Smooth muscle cell of the brain vasculature (primary cell): ENCODE measurements at places on chromosomes 13 and 19.

DNA sequence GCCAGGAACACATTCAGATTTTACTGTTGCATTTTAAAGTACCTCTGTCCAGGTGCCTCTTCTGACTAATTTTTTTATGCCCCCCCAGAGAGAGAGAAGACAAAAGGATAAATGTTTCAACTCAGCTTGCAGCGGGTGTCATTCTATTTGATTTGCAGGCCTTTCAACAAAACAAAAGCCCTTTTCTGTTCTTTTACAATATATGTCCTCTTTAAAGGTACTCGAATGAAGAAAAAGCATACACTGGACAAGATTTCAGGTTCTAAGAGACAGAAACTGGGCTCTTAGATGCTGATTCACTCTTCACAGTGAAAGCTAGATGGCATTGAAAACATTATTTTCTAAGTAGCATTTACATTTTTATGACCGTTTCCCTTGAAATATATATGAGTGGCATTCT is 2.9 kb upstream of the FRY start:
- DNase-seq, result no peak

DNA sequence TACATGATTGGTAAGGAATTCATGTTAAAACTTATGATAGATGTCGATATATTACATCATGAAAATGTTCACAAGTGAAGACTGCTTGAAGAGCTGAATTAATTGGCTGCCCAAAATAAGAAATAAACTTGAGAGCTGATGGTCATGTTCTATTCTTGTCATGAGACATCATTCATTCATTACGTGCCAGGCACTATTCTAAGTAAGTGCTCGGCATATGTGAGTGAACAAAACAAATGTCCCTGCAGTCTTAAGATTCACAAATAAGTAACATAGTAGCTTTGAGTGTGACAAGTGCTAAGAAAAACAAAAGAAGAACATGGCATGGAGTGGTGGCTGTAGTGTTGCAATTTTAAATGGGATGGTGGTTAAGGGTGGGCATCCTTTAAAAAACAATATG is 329.3 kb downstream of the SUCLA2 start:
- no peak for DNase-seq

DNA sequence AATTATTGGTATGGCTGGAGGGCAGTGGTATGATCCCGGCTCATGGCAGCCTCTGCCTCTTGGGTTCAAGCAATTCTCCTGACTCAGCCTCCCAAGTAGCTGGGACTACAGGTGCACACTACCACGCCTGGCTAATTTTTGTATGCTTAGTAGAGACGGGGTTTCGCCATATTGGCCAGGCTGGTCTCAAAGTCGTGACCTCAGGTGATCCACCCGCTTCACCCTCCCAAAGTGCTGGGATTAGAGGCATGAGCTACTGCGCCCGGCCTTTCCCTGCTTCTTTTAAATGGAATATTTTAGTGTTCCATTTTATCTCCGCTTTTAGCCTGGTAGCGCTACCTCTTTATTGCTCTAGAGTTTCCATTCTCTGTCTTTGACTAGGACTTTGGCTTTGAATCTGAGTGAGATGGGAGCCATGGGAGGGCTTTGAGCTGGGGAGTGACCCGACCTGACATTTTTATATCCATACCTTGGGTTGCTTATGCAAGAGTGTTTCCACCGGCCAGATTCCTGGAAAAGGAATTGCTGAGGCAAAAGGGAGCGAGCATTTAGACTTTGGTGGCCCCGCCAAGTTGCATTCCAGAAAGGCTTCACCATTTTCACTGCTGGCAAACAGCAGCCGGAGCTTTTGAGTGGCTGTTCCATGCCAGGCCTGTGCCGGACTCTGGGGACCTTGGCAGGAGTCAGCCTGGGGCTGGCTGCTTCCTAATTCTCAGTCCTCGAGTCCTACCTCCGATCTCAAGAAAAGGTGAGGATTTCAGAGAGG is 22.9 kb downstream of the BICRA start:
- no peak for DNase-seq

GRCh38 chr13:75995966-75996365 is 359.8 kb downstream of the LMO7 start:
- no peak for DNase-seq

GRCh38 chr19:54357381-54357780 is 7.3 kb downstream of the LAIR1 start:
- DNase-seq, result no peak
